ENCODE measurements at places on chromosomes 12 and 14.

GRCh38 chr12:81141217-81141616 is 63.3 kb downstream of the ACSS3 start:
- DNase-seq = no peak

DNA sequence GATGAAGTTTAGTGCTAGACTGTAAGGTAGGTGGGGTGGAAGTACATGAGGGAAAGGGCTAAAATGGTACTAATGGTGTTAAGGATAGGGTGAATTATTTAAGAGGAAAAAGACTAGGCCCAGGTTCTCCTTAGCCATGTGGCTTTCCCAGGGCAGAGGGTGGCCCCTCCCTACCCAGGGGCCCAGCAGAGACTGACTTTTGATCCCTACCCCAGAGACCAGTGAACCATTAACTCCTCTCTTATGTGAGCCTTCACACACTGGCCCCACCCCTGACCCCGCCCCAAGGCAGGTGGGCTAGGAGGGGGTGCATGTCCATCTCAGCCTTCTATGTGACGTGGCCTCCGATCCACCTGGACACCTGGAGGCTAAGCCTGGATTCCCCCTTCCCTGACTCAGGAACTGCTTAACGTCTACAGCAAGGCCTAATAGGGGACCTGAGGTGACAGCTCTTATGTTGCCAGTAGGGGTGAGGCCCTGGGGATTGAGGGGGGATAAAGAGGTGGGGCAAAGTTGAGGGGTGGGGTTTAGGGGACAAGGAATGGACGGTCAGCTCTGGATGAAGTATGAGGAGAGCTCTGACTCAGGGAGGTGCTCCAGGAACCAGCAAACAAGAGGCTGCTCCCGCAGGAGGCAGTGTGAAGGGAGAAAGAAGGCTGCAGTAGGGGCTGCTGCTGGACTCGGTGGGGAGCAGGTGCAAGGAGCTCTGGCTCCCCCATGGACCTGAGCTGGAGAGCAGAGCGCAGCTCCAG is 757 bp downstream of the SLC39A5 start:
- DNase-seq = no peak

DNA sequence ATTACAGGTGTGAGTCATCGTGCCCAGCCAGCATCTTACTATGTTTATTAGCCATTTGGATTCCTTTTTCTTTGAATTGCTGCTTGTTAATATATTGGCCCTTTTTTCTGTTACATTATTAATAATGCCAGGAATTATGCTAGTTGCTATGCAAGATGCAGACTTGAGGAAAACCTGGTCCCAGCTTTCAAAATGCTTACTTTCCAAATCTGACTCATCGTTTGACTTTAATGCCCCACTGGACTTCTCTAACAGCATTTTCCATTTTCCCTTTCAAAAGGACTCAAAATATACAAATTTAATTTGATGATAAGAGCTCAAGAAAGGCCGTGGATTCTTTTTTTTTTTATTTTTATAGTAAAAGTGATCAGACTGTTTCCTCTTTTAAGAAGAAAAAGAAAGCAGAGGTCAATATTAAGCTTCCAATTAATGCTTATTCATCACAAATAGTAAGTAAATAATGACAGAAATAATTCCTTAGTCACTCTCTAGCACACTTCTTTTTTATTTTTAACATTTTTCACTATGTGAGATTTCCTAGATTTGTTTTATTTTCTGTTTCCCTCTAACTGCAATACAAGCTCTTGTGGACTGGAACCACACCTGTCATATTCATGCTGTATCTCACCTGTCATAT is 146.1 kb upstream of the FGD4 start:
- DNase-seq = no peak

DNA sequence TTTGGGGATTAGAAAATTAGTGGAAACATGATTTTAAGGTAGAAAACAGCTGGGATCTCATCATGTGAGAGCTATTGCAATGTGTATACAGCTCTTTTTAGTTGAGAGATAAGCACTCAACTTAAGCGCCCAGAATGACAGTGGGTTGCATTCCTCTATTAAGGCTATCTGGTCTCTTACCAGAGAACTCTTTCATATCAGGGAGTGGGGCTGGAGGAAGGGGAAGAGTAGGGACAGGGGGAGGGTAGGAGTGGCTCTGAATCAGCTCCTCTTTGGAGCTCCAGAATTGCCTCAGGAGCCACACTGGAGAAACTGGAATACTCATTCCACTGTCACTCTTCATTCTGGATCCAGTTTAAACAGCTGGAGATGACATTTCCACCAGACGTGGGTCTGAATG is 9.2 kb upstream of the PLEKHG3 start:
- DNase-seq = no peak

DNA sequence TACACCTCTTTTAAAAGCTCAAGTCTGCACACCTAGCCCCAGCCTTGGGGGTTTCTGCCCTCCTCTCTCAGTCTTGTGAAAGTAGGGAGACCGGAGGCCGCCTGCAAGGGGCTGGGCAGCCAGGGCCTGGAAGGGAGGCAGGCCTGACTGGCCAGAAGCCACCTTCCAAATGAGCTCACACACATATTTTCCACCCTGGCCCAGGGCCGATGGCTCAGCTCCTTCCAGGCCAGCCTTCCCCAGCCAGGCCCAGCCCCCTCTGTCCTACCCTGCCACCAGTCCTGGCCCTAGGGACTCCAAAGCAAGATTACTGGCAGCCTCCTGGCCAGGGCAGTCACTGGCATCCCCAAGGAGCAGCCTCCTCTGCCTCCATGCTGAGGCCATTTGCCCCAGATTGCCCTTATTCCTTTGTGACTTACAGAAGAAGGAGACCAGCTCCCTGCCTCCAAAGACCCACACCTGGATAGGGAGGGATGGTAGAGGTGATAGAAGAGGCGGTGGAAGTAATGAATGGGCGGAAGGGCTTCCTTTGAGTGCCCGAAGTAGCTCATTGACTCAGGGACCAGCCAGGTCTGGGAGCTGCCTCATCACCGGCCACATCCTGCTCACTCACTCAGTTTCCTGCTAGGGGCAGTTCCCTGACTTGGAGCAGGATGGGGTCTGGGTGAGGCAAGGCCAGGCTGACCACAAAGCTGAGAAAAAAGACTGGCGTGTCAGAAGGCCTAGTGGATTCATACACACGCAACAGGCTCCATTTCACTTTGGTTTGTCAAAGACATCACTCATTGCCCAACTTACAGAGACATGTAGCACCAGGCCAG is 14.8 kb downstream of the MMP14 start:
- peak; percentile 37 for DNase-seq

DNA sequence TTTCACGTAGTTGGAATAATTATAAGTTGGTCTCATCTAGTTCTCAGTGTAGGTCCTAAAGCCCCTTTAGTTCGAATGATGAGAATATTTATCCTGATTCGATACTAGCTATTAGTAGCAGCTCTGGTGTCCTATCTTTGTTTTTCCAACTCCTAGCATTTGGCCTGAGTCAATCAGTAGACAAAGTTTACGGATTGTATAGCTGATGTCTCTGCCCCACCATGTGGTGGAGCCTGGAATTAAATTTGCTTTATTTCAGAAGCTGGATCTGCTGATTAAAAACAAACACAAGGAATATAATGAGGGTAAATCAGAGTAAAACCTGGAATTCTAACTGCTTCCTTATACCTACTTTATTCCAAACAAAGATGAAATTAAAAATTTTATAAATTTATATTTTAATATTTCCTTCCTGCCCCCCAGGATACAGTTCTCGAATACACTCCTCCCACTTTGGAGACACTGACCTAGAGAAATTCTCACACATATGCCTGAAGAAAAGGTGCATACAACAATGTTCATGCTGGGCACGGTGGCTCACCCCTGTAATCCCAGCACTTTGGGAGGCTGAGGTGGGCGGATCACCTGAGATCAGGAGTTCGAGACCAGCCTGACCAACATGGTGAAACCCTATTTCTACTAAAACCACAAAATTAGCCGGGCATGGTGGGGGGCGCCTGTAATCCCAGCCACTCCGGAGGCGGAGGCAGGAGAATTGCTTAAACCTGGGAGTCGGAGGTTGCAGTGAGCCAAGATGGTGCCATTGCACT is 7.6 kb upstream of the BRMS1L start:
- DNase-seq = peak; percentile 70

- DNase-seq = no peak
Observed at GRCh38 chr14:92924247-92924646, 1.3 kb downstream of the CHGA start.

DNA sequence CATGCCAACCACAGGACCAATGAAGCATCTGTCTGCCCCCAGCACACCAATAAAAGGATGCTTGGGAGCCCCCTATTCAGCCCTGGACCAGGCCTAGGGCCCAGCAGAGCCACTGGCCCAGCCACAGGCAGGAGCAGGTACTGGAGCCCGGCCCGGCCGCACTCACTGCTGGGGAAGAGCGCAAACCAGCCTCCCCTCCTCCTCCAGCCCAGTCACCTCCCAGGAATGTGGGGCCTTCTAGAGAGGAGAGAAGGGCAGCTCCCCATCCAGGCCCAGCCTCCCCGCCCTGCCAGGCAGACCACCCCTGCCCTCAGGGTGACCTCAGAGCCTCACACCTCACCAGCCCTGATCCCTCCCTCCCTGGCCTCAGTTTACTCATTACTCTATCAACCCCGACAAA is 56.2 kb downstream of the CCNK start:
- DNase-seq = no peak

DNA sequence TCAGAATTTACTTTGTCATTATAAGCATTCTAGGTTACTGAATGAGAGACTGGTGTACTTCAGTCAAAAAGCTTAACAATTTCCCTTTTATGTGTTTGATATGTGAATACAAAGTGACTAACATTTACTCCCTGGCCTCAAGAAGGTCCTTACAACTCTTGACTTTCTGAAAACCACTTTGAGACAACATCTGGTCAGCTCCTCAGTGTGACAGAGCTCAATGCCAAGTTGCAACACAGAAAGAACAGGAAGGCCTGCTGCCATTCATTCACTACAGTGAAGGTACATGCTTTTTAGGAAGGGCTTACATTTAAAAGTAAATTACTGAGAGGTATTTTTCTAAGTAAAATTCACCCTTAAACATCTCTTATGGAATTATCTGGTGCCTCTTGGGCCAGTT is 2.3 kb upstream of the NAA30 start:
- DNase-seq = peak; percentile 44

DNA sequence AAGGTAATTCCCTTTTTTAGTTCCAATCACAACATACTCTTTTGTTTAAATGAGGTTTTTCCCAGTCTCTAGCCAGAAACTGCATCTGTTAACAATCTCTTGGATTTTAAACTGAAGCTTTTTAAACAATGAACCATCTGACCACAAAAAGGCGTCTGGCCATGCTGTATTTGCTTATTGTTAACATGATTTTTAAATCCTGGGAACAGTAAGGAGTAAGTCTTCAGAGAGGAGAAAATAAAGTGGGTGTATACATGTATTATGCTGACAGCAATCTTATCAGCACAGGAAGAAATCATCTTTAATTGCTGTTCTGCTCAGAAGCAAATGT is 106.2 kb downstream of the DAAM1 start:
- DNase-seq = no peak

- DNase-seq = no peak
Observed at GRCh38 chr12:82426081-82426480, 67.8 kb downstream of the METTL25 start.

DNA sequence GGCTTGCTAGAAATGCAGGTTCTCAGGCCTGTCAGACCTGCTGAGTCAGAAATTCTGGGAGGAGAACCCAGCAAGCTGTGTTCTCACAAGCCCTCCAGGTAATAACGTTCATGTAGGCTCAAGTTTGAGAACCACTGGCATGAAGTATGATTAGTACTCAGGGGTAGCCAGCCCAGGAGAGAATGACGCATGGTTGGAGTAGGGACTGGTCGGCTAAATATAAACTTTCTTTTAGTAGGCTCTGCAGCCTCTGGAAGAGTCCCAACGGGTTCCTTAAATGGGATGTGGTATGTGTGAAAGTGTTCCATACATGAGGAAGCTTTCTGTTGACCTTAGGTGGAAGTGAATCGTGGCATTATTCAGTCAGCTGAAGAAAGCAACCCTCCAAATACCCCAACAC is 209.3 kb downstream of the SLC41A2 start:
- DNase-seq = no peak

GRCh38 chr12:49377386-49377785 is 10.1 kb downstream of the SPATS2 start:
- DNase-seq = no peak

DNA sequence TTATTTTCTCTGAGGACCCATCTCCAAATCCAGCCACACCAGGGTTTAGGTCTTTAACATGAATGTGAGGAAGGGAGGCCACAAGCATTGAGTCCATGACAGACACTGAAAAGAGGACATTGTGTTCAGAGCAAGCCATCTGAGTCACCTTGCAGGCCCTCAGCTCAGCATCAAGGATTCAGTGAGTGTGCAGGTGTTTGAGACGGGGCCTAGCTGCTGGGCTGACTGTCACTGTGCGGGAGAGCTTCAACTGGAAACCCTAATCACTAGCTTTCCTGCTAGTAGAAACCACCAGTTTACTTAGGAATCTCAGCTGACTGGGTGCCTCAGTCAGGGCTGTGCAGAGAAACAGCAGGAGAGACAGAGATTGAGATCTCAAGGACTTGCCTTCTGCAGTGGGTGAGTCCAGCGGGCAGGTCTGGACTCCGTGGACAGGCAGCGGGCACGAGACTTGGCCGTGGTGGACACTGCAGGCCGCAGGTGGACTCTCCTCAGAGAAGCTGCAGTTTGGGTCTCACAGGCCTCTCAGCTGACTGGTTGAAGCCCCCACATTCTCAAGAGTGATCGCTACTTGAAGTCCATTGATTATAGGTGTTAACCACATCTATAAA is 86.1 kb upstream of the DYNC1H1 start:
- DNase-seq = no peak

DNA sequence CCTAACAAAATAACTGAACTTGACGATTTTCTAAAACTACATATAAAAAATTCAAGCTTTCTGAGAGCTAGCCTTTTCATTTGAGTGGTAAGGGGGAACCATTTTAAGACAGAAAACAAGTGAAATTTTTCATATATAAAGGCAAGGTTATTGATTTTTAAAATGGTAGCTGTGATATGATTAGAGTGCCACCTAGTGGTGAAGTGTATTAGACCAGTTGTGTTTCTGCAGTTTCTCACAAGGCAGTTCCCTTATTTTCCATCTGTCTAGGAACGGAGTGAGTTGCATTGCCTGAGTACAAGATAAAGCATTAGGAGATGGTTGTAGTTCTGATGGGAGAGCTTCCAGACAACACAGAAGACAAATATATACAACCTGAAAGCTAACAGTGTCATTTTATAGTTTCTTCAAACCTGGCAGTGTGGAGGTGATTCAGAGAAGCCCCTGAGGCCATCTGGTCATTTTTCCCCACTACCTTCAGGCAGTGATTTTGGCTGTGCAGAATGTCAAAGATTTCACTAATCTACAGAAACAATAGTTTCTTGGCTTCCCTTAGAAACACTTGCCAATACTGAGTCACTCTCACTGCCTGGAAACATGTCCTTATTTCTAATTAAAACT is 180.8 kb downstream of the C12orf50 start:
- DNase-seq = peak; percentile 81

DNA sequence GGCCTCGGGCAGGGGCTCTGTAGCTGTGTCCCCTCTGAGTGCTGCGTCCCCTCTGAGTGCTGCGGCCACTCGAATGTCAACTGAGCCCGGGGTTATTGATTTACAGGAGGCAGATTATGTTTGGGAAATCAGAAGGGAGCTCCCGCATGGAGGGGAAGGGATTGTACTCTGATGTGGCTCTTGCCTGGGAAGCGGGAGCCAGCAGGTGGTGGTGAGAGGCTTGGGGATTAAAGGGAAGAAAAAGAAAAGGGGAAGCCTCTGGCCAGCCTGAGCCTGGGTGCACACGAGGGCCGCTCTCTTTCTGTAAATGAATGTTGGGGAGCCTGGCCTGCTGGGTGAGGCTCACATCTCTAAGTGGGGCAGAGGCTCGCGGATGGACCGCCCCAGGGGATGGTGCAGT is 143.7 kb downstream of the AACS start:
- DNase-seq = no peak

GRCh38 chr14:87325741-87326140 is 667.2 kb downstream of the GALC start:
- DNase-seq = no peak

Measured in hematopoietic multipotent progenitor cell treated with erythropoietin and hydrocortisone succinate and interleukin-3 and kit ligand, for 6 days (in vitro differentiated cells).